ENCODE measurements at places on chromosomes 4 and X.

DNA sequence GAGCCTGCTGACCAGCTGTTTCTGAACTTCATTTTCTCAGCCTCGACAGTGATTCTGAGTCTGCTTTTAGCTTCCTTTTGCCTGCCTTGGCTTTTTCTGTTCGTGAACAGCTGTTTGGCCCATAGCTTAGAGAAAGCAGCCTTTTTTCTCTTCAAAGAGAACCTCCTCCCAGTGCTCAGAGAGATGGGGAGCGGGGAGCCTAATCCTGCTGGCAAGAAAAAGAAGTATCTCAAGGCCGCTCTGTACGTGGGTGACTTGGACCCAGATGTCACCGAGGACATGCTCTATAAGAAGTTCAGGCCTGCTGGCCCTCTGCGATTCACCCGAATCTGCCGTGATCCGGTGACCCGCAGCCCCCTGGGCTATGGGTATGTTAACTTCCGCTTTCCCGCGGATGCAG is 756 bp downstream of the PABPC5 start:
- DNase-seq, result no peak

DNA sequence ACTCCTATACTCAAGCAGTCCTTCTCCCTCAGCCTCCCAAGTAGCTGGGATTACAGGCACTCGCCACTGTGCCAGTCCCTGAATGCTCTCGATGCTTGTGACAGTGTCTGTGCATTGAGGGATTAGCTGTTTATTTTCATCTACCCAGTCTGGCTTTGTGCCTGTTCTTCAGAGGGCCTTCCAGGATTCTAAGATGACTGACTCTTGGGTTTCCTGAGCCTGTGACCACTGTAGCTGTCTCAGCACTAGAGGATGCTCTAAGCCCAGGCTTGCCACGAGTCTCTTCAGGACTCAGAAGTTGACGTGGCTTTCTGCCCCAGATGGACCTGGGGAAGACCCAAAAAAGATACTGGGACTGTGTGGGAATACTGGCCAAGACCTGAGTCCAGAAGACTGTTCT is 201.4 kb downstream of the ARHGAP10 start:
- no peak for DNase-seq

- DNase-seq, result no peak
Measured at GRCh38 chrX:88437563-88437962, 309.5 kb upstream of the CPXCR1 start.

- no peak for DNase-seq
Measured at GRCh38 chr4:41712425-41712824, 36.1 kb downstream of the PHOX2B start.

DNA sequence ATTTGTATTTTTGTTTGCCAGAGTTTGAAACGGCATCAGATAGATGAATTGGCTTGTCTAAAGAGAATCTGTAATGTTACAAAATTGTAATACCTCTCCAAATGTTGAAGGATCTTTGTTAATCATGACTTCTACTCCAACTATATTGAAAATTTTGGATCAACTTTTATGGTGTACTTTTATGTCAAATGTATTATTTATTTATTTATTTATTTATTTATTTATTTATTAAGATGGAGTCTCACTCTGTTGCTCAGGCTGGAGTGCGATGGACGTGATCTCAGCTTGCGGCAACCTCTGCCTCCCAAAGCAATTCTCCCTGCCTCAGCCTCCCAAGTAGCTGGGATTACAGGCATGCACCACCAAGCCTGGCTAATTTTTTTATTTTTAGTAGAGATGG is 36.0 kb downstream of the RPA4 start:
- no peak for DNase-seq

DNA sequence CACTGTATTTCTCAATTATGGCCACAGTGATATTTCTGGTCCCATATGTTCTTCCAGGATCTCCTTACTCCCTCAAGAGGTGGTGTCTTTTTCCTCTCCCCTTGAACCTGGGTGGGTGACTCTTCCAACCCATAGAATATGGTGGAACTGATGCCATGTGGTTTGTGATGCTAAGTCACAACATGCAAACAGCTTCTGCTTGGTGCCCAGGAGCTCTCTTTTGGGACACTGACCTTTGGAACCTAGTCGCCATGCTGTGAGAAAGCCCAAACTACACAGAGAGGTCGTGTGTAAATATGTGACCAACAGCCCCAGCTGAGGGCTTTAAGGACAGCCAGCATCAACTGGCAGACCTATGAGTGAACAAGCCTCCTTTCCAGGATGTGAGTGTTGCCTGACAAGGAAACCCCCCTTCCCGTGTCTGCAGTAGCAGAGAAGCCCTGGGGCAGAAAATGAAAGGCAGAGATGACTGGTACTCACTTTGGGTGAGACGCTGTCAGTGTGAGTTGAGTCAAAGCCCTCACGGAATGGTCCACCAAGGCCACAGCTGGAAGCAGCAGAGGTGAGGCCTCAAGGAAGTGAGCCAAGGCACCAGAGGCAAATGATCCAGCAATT is 223.4 kb downstream of the BCOR start:
- DNase-seq, result no peak

DNA sequence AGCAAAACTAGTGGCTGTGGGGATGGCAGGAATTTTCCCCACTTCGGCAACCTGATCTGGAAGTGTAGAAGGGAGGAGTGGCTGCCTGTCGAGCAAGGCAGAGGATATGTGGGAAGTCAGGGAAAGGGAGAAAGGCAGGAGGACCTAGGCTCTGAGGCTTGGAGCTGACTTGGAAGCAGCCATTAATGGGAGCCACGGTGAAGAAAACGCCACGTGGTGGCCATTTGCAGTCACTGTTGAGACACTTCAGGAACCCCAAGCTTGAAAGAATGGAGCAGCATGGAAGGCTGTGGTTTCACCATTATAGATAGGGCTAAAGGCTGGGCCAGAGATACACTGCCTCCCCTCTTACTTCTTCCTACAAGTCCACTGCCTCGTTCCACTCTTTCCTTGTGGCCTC is 41.8 kb upstream of the MAML3 start:
- DNase-seq, result no peak

GRCh38 chr4:16417198-16417597 is 190.9 kb upstream of the TAPT1 start:
- DNase-seq, result no peak

DNA sequence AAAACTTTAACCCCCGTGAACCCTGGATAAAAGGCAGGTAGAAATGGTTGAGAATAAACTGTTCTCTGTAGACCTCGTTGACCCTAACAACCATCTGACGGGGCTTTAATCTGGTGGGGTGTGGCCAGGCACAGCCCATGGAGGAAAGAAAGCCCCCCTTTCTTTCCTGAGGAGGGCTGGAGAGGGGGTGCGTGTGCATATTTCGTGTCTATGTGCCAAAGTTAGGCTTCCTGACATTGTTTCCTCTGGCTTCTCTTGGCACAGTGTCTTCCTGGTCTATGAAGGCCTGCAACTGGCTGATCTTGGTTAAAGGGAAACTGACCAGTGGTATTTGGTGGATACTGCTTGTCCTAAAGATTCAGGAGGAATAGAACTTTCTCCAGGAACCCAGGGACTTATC is 97.1 kb downstream of the MGST2 start:
- DNase-seq, result no peak

- DNase-seq, result no peak
Measured at GRCh38 chrX:119481323-119481801, 13.1 kb downstream of the SLC25A5 start.

GRCh38 chr4:11487139-11487538 is 58.4 kb upstream of the HS3ST1 start:
- DNase-seq, result no peak

DNA sequence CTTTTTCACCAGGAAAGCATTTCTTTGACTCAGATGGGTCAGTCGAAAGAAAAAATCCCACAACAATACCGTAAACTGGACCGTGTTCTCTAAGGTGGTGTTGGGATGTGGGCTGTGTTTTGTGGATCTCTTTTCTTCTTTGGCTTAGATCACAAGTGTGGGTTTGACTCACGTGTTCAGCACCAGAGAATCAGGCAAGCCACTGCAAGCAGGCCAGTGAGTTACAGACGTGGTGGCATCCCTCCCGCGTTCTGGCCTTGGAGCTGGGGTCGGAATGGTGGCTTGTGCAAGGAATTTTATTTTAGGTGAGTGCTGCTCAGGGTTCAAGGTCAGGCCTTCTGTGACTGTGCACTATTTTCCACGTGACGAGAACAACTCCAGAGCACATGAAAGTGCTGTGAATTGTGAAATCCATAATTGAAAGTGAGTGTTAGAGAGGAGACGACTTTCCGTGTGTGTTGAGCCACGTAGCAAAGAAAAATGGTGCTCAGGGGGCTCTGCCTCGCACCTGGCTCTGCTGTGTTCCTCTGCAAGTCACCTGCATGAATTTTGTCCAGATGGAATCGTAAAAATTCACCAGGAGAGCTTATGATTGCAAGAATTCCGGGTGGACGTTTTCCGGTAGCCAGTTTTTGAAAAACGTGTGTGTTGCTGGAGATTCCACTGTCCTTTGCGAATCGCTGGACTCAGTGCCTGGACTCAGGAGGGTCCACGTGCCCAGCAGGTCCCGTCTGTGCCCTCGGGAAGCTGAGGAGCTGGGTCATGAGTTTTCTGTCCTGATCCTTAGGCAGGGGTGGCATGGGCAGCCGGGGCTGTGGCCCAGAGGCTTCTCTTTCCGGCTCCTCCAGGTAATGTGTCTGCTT is 33.6 kb upstream of the HGFAC start:
- DNase-seq, result no peak

DNA sequence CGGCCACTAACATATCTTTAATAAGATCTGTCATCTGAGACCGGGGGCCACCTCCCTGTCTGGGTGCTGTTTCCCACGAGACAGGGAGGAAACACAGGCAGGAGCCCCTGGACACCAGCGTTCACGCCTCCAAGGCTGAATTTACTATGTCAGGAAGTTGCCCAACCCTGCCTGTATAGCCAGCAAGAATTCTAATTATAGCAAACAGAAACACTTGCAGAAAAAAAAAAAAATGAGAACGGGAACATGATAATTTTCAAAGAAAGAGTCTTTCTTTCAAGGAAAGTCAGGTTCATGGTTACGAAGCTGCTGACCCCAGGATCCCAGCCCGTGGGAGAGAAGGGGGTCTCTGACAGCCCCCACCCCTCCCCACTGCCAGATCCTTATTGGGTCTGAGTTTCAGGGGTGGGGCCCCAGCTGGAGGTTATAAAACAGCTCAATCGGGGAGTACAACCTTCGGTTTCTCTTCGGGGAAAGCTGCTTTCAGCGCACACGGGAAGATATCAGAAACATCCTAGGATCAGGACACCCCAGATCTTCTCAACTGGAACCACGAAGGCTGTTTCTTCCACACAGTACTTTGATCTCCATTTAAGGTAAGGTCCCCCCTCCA is at the start of gene IL3RA:
IL3RA (plus strand) TSS at position 455 of the 613 bp plus-strand sequence. CDS start 4,981 bp downstream, outside the sequence.
- no peak for DNase-seq

DNA sequence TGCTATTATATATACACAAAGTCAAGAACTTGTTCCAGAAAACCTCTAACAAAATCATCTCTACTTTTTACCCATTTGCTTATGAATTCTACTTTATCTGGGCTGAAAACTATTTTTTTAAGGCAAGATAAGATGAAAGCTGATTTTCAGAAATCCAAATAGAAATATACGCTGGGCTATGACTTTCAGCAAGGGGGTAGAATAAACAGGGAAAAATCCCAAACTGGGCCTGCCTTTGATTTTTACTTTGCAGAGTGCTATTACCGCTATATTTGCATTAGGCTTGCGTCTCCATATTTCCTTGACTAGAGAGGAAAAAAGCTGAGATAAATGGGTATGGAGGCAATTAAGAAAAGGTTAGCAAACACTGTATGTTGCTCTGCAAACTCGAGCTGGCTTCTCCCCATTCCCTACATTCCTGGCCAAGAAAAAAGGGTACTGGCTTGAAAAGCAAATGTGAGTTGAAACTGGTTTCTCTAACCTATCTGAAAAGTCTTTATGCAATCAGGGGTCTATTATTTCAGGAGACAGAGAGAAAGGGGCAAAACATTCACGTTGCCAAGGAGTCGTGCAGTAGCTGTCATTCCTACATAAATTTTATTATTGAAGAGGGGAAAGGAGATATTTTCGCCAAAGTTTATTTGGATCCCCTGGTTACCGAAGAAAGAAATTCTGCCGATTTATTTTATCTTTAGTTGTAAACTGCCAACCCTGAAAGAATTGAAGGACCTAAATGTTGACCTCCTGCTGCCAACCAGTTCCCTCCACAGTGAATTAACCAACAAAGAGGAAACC is 2.2 kb downstream of the TMEM47 start:
- no peak for DNase-seq

DNA sequence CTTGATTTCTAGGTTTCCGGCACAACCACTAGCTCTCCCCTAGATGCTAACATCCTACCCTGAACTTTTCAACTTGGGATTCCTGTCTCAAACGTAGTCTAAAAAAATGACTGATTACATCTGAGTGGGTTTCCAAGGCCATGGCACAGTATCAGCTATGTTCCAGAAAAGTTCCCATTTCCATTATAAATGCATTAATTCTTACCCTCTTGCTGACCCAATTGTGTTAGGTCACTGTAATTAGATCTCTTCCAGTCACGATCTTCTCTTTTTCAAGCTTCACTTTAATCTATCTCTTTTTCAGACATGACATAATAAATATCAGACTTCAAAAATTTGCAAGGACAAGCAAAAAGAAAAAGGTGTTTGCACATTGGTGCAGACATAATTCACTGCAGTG is 50.6 kb upstream of the PDE5A start:
- DNase-seq, result no peak

DNA sequence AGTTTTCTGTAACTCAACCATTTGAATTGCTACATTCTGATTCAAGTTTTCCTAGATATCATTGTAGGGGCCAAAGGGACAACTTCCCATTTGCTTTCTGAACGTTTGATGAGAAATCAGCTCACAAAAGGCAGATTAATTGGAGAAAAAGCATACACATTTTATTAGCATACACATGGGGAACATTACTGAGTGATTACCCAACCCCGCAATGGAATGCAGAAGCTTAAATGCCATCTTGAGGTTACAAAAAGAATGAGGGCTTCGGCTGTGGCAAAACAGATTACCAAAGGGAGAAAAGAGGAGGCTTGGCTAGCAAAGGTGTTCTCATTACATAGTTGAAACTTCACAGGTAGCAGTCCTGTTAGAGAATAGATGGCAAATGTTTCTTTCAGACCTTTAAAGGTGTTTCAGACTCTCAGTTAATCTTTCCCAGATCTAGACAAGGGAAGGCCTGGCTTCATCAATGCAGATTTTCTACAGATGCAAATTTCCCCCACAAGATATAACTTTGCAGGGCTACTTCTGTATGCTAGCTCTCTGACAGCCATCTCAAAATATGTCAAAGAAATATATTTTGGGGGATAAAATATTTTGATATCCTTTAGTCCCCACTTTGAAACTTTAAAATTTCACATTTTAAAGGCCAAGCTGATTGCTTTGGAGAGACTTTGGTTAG is 26.5 kb upstream of the HERC6 start:
- DNase-seq, result no peak

- no peak for DNase-seq
Measured at GRCh38 chr4:25908491-25908901, 5.5 kb upstream of the SMIM20 start.

Measured in iPS DF 6.9 (cell line).